BE2C (cell line): ENCODE measurements at places on chromosomes 1 and 21.

DNA sequence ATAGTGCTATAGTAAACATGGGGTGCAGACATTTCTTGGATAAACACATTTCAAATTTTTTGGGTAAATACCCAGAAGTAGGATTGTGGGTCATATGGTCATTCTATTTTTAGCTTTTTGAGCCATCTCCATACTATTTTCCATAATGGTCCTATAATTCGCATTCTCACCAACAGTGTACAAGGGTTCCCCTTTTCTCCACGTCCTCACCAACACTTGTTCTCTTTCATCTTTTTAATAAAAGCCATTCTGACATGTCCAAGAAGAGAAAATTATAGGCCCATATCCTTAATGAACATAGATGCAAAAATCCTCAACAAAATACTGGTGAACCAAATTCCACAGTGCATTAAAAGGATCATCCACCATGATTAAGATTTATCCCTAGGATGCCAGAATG, 8.9 kb downstream of the STUM start:
- no peak for DNase-seq

DNA sequence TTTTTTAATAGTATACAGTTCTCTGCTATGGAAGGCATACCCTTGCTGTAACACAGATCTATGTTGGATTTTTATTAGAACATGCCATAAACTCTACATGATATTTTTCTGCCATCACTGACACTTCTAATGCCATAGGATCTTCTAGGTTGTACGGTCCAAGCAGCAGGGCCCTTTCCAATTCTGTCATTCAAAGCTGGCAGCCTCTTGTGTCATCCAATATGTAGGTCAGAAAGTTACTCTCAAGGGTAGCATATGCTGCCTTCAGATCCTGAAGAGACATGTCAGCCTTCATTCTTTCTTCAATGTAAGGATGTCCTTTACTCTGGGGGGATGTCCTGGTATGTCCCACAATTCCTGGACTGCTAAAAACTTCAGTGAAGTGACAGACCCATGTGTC, 629.2 kb upstream of the USP24 start:
- DNase-seq = no peak

DNA sequence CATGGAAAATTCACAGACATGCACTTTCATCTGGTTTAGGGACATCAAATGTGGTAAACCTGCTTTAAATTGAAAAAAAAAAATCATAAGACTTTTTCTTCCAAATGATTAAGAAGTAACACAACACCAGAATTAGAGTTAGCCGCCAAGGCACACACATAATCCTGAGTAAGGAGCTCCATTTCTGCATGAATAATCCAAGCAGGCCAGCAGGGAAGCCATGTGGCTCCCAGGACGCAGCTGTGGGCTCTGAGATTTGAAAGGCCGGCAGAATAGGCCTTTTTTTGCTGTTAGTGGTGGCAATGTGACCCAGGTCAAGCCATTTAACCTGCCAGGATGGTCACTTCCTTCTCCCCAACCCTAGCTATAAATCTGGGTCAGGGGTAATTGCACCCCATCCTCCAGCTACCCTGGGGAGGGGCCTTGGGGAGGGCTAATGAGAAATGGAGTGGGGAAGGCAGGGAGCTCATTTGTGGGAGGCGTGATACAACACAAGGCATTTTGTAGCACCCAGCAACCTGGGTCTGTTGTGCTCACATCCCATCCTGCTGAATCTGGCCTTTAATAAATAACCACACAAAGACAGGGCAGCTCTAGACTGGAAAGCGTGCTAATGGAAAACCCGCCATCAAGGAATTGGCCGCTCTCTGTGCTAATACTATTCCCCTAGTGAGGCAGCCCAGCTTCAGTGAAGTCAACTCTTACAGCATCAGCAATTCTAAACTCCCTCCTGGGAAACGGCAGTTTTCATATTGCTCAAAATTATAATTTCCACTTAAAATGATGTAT, 178.5 kb downstream of the RHOU start:
- DNase-seq = no peak

GRCh38 chr1:113946112-113946511, 17.0 kb downstream of the HIPK1 start:
- no peak for DNase-seq

DNA sequence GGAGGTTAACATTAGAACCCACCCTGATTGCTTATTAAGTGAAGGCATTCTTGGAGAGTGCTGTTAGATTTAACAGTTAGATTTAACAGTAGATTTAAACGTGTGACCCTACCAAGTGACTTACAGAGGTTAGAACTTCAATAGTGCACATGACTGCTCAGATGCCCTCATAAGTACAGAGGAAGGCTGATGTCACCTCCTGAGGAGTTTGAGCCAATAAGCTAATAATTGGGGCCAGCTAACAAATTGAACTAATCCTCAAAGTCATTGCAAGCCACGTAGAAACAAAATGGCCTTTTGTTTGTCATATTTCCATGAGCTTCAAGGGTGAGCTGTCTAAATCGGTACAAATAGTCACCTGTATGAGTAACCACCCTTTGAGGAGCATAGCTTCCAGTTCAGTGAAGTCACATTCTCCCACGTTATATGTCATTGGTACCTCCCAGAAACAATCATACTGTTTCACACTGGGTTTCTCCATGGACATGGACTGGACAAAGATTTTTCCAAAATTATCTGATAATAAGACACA, 11.7 kb downstream of the AVPR1B start:
- no peak for DNase-seq

GRCh38 chr1:65393347-65393746, 27.1 kb upstream of the LEPR start:
- DNase-seq = no peak

- no peak for DNase-seq
Observed at GRCh38 chr21:14587266-14587665, 41.2 kb upstream of the SAMSN1 start.

DNA sequence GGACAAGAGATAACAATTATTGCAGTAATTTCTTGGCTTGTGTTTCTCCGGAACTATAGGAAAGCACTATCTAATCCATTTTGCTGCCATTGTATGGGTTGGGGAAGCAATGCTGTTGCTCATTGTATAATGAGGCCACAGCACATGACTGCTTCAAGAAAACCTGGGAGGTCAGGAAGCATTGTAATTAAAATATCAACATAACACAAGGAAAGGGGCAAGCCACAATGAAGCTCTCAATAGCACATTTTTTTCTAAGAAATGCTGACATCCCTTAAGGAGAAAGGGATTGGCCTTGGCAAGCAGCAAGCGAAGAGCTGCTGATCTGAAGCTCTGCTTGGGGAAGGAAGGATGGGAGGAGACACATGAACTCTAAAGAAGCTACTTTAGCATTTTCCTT, 44.0 kb downstream of the PLPP3 start:
- DNase-seq = no peak

DNA sequence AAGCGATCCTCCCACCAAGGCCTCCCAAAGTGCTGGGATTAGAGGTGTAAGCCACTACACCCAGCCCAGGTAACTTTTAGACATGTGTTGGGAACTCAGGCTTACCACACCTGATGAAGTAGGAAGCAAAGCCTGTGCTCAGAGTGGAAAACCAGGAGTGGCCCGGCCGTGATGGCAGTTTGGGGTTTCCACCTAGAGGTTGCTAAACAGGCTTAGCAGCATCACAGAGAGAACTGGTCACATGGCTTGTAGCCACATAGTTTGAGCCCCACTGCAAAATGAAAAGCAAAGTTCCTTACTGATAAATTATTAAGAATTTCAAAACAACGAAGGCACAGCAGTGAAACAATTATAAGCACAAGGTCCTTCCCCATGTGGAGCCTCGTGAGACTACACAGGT, 142.6 kb upstream of the CXADR start:
- DNase-seq = no peak

DNA sequence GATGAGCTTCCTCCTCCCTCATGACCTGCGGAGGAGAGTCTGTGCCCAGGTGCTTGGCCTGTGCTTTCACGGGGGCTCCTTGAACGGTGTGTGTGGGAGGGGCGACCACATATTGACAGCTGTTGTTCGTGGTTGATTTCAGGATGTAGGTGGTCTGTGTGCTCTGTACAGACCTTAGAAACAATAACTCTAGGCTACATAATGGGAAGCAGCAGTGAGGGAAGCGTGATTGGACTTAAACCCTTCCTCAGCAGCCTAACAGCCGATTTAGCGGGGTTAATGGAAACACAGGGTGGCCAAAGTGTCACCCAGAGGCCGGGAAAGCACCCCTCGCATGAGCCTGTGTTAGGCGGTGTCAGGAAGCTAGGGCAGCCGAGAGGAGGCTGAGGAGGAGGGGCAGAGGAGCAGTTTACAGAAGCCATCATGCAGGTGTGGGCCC, 56.0 kb downstream of the TBCE start:
- no peak for DNase-seq

GRCh38 chr1:112833806-112834205, 118.7 kb upstream of the PPM1J start:
- DNase-seq = no peak

DNA sequence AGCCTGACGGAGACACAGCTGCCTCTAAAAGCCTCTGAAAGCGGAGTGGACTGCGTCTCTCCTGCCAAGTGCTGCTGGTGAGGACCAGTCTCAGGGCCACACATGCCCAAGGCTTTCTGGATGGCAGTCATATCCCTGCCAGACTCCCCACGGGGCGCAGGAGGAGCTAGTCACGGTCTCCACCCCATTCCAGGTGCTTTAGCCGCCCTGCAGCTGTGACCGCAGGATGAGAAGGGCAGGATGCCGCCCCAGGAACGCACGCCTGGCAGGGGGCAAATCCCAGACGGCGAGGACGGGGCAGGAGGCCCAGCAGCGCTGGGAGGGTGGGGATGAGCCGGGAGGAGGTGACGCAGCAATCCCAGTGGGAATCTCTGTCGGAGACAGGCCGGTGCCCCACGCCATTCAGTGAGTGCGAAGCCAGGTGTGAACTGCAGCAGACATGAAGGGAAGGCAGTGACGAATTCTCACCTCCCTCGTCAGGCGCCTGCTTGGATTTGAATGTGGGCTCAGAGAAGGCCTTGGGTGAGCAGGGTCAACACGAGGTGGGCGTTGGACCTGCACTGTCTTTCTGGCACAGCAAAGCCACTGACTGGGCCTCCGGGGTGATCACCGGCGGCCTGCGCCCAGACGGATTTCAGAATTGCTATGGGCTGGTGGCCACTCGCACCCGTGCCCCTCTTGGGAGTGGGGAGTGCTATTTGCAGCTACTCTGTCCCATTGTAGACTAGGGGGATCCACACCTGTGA, 38.5 kb upstream of the SLC19A1 start:
- no peak for DNase-seq

DNA sequence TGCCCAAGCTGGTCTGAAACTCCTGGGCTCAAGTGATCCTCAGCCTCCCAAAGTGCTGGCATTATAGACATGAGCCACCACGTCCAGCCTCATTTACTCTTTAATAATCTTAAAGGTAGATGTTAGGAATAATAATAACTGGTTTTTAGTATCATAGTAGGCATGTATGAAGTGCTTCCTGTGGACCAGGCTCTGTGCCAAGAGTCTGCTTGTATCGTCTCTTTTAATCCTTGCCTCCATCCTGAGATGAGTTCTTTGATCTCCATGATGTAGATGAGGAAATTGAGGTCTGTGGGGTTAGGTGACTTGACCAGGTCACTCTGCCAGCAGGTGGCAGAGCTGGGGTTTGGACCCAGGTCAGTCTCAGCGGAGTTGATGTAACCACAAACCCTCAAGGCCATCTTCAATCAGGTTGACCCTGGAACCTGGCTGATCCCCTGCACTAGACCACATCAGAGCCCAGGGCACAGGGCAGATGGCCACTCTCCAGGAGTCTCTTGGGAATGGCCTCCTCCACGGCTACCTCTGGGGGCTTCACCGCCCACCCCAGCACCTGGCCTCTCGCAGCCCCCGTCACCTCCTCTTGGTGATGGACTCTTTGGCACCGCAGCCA, 11.3 kb downstream of the EFHD2 start:
- DNase-seq = no peak
